ENCODE measurements at places on chromosomes 3 and 15. TPM values are rescaled to one million over a fixed set of nuclear protein-coding genes. Genes with fewer than 3 reads are reported as not detected.

Gene SCN5A
- total RNA-seq = 9.8 TPM

Gene SKIL
- total RNA-seq = 122 TPM

Gene THPO
- under 0.01 TPM for total RNA-seq

Gene B3GALNT1
- 8.5 TPM for total RNA-seq

Gene FETUB
- total RNA-seq = not detected

Gene RASGRF1
- total RNA-seq = 0.98 TPM
